Pancreas (tissue), 10 donors: ENCODE measurements at places on chromosomes 12 and 14. TPM values are rescaled to one million over a fixed set of nuclear protein-coding genes. Genes with fewer than 3 reads are reported as not detected.

- DNase-seq, result no peak
- H3K27ac ChIP-seq, result no peak overlapping the region
- no peaks in the 10 kb centered on the region for H3K27me3 ChIP-seq
- H3K36me3 ChIP-seq, result no peaks in the 10 kb centered on the region
- H3K4me1 ChIP-seq, result no peaks in the 10 kb centered on the region
- no peak overlapping the region for H3K4me3 ChIP-seq
Observed at GRCh38 chr12:70120970-70121369, 122.3 kb upstream of the CNOT2 start.

GRCh38 chr12:112879191-112879705 lies 27.5 kb upstream of the OAS1 start:
- no peak overlapping the region for H3K27ac ChIP-seq
- no peak overlapping the region for H3K4me3 ChIP-seq
- H3K27me3 ChIP-seq, result no peaks in the 10 kb centered on the region
- no peaks in the 10 kb centered on the region for H3K4me1 ChIP-seq
- no peak for DNase-seq

DNA sequence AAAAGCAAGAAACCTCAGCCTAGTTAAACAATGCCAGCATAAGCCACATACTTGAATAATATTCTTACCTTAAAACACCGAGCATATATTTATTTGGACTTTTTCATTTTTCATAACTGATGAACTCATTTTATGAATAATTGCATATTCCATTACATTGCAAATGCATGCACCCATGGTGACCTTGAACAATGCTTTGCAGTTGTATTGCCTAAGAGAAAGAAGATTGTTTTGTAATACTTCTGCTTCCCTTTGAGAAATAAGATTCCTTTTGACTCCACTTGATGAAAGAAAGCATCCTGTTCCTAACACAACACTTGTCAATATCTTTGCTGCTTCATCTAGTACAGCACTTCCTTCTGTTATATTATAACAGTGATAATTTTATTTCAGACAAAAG lies 1182.2 kb downstream of the FLRT2 start:
- H3K4me1 ChIP-seq, result peaks cover 10% of the 10 kb centered on the region
- no peak overlapping the region for H3K4me3 ChIP-seq

DNA sequence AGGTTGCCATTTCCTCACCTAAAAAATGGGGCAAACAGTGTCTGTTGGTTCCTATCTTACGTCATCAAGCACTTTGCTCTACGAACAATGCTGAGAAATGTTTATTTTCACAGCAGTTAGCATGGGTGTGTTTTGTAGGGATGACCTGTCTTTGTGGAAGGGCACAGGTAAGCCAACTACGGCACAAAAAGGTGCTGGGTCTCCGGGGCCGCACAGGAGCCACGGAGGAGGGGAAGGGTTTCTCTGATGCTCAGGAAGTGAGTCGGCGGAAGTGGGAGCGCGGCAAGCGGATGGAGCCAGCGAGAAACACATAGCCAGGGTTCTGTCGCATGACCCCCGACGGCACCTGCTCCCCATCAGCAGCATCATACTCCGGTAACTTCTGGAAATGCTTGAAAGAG lies 65.6 kb upstream of the TCL1B start:
- DNase-seq, result no peak
- H3K4me1 ChIP-seq, result no peaks in the 10 kb centered on the region
- H3K27ac ChIP-seq, result no peak overlapping the region
- H3K36me3 ChIP-seq, result no peaks in the 10 kb centered on the region
- no peak overlapping the region for H3K4me3 ChIP-seq

DNA sequence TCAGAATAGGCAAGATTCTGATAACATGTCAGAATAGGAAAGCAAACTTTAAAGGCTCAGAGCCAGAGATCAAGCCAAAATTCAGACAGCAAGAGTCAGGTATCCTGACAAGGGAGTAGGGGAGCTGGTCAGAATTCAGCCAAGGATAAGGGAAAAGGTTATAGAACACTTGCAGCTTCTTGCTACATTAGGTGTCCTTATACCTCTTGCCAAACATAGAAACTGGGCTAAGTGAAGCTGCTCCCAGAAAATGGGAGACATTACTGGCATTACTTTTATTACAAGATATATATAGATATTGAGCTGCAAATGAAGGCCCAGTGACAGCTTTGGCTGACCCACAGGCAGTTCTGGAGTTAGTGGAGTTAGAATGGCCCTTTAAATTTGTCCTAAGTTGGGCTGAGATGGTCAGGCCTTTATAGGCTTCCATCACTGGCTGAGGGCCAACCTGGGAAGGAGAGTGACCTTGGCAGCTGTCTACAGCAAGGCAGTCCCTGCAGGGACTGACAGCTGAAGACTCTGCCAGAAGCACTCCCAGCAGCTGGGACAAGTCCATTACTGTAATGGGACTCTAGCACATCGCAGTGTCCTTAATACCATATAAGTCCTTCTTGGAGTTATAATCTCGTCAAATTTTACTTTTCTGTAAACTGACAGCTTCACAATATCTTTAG lies 83.0 kb downstream of the LRRC9 start:
- DNase-seq, result peak; percentile 73
- peak overlapping the region; percentile 28 for H3K27ac ChIP-seq
- peaks cover 28% of the 10 kb centered on the region for H3K4me1 ChIP-seq
- H3K27me3 ChIP-seq, result no peaks in the 10 kb centered on the region

DNA sequence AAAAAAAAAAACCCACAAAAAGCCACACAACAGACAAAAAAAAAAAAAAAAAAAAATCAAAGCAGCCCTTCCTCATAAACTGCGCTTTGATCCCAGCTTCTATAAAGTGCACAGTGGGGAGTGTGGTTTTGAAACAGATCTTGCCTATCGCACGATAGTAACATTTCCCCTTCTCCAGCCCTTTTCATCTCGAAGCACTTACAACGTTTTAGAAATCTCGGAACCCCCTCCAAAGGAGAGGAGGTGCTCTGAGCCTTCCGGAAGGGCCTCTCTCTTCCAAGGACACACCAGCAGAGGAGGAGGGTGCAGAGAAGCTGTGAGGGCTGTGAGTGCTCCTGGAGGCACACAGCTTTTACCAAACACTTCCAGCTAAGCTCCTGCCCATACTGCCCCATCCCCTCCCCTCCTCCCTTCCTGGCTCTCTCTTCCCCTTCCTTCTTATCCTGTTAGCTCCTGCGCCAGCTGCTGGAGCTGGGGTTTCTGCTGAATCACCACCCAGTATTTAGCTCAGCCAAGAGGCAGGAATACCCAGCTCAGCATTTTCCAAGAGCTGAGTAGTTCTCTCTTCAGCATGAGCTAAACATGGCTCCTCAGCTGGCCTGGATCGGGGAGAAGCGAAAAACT lies 28.4 kb downstream of the SLC7A8 start:
- peak overlapping the region; percentile 29 for H3K27ac ChIP-seq
- H3K4me3 ChIP-seq, result no peak overlapping the region
- peak; percentile 87 for DNase-seq
- peaks cover 9% of the 10 kb centered on the region for H3K4me1 ChIP-seq

GRCh38 chr14:24837280-24838046 lies 203.5 kb upstream of the GZMB start:
- H3K27me3 ChIP-seq, result no peaks in the 10 kb centered on the region
- peaks cover 22% of the 10 kb centered on the region for H3K4me1 ChIP-seq
- DNase-seq, result no peak
- H3K27ac ChIP-seq, result no peak overlapping the region

GRCh38 chr12:80892597-80893445 lies 44.9 kb downstream of the LIN7A start:
- DNase-seq, result no peak
- no peaks in the 10 kb centered on the region for H3K4me1 ChIP-seq
- H3K4me3 ChIP-seq, result no peak overlapping the region
- H3K27ac ChIP-seq, result no peak overlapping the region

GRCh38 chr14:55477680-55478079 lies 37.3 kb upstream of the TBPL2 start:
- peaks cover 10% of the 10 kb centered on the region for H3K4me1 ChIP-seq
- no peaks in the 10 kb centered on the region for H3K36me3 ChIP-seq
- no peak for DNase-seq
- no peak overlapping the region for H3K4me3 ChIP-seq
- H3K27me3 ChIP-seq, result no peaks in the 10 kb centered on the region
- H3K27ac ChIP-seq, result peak overlapping the region; percentile 33

DNA sequence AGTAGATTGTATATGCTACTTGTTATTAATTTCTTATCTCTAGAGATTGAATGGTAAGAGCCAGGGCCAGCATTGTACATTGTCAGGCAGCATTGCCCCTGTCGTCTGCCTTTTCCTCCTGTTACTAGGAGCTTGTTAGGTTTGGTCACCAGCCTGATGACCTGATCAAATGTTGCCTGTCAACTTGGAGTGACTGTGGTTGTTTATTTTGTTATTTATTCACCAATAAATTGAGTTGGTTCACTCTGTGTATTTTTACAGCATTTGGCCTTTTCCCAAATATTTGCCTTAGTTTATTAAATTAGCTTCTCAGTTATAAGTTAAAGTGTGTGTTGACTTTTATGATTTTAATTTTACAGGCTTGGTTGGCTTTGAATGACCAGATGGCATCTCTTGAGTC lies 88.4 kb downstream of the PRKCH start:
- no peak for DNase-seq
- peaks cover 3% of the 10 kb centered on the region for H3K4me1 ChIP-seq
- H3K27ac ChIP-seq, result no peak overlapping the region
- no peaks in the 10 kb centered on the region for H3K27me3 ChIP-seq

DNA sequence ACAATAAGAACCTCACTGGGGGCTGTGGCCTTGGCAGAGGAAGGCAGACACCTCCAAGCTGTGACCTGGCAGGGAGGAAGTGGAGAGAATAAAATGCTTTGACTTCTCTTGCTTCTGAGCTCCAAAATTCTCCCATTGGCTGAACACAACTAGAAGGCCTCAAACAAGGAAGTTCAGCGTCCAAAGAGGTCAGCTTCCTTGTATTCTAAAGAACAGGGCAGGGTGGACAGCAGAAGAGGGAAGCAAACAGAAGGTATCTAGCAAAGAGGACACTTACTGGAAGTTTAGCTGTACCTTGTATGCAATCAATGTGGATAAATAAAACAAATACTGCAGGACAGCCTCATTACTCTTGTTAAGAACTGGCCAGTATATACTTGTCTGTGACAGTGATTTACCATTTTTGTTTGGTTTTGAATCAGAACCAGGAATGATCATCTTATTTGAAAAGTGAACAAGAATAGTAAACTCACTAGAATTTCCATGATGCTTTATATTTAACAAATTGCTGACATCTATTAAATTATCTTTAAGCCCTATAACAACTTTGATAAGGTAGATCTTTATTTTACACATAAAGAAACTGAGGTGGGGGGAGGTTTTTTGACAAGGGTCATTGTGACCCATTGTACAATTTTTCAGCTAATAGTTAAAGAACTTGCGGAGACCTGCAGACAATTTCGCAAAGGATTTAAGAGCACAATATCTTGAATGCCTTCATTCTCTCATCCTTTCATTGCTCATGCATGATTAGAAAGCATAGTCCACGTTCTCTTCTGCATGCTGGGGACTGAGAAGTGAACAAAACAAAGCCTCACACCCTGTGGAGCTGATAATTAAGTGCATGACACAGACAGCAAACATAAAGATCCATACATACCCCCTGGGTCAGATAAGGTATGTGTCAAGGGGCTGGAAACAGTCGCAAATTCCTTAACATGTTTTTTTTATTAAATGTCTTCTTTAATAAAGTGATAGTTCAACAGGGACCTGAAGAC lies 1448.0 kb downstream of the AACS start:
- DNase-seq, result no peak
- H3K36me3 ChIP-seq, result no peaks in the 10 kb centered on the region
- no peaks in the 10 kb centered on the region for H3K27me3 ChIP-seq

GRCh38 chr12:88308825-88309224 lies 166.7 kb downstream of the TMTC3 start:
- H3K36me3 ChIP-seq, result no peaks in the 10 kb centered on the region
- peaks cover 12% of the 10 kb centered on the region for H3K4me1 ChIP-seq
- H3K27me3 ChIP-seq, result no peaks in the 10 kb centered on the region
- H3K4me3 ChIP-seq, result no peak overlapping the region
- H3K27ac ChIP-seq, result no peak overlapping the region
- DNase-seq, result no peak

- H3K4me3 ChIP-seq, result no peak overlapping the region
- no peak overlapping the region for H3K27ac ChIP-seq
- no peak for DNase-seq
- H3K36me3 ChIP-seq, result no peaks in the 10 kb centered on the region
- no peaks in the 10 kb centered on the region for H3K27me3 ChIP-seq
Observed at GRCh38 chr14:29999013-29999539, 71.4 kb upstream of the PRKD1 start.

- DNase-seq, result no peak
- H3K4me1 ChIP-seq, result no peaks in the 10 kb centered on the region
- H3K27me3 ChIP-seq, result no peaks in the 10 kb centered on the region
- H3K27ac ChIP-seq, result no peak overlapping the region
- no peak overlapping the region for H3K4me3 ChIP-seq
Observed at GRCh38 chr12:112219195-112219594, 93.8 kb downstream of the TRAFD1 start.

GRCh38 chr14:100056964-100057795 lies 8.0 kb upstream of the EVL start:
- no peaks in the 10 kb centered on the region for H3K27me3 ChIP-seq
- no peaks in the 10 kb centered on the region for H3K4me1 ChIP-seq
- DNase-seq, result no peak
- no peak overlapping the region for H3K4me3 ChIP-seq

DNA sequence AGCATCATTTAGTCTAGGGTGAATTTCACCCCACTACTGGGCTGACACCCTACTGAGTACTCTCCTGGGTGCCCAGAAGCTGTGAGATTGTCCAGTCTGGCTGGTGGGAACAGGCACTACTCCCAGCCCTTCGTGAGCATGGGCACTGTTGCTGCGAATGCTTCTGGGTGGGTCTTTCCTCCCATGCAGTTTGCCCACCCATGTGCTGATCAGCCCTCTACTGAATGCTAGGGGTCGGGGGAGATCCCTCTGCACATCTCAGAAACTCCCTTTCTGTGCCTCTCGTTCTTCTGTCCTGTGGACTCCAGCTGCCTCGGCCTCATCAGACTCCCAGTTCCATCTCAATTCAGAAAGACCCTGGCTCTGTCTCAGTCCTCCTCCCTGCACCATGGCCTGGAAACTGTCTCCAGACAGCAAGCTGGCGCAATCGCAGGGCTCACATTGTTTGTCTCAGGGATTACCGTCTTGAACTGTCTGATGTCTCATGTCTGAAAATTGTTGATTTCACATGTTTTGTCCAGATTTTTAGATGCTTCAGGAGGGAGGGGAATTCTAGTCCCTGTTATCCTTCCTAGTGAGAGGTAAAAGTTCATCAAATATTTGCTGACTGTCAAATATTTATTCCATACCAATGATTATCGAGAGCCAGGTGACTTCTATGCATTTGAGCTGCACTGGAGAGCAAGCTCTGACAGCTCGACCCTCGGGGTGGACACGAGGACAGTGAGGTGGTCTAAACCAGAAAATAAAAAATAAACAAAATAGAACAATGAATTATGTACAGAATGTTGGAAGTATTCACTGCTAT lies 316.6 kb upstream of the RTL1 start:
- no peaks in the 10 kb centered on the region for H3K27me3 ChIP-seq
- no peak overlapping the region for H3K4me3 ChIP-seq
- no peaks in the 10 kb centered on the region for H3K4me1 ChIP-seq
- H3K27ac ChIP-seq, result no peak overlapping the region
- H3K36me3 ChIP-seq, result no peaks in the 10 kb centered on the region

WIF1 gene
- 0.09 TPM for total RNA-seq

ISM2 gene
- not detected for total RNA-seq

SLCO1B1 gene
- total RNA-seq, result not detected

GPR84 gene
- total RNA-seq, result 0.32 TPM

PMEL gene
- total RNA-seq, result 1.2 TPM

PPFIA2 gene
- total RNA-seq, result 0.70 TPM

DAO gene
- not detected for total RNA-seq

TEX52 gene
- total RNA-seq, result not detected

SLC7A7 gene
- total RNA-seq, result 3.4 TPM

CFAP54 gene
- 0.14 TPM for total RNA-seq

ADAMTS20 gene
- total RNA-seq, result not detected

RNASE1 gene
- 281 TPM for total RNA-seq

LHX5 gene
- not detected for total RNA-seq
